ENCODE measurements at places on chromosomes 3 and 15.

DNA sequence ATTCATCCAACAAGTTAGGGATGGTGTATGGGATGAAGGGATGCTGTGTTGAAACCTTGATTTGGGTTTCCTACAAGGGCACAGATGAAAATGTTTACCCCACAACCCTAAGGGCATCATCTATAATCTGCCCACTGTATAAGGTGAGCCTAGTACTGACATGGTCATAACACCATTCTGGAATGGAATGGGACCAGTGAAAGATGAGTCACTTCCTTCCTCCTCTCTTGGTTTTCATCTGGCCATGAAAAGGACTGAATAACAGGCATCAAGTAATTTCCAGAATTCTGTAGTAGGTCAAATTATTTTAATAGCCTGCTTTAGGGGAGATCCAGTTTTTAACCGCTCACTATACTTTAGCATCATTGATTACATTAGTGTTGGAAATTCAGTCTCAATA lies 538.6 kb downstream of the NR2F2 start:
- H3K4me3 ChIP-seq: no peak overlapping the region
- no peaks in the 10 kb centered on the region for H3K4me1 ChIP-seq
- H3K27ac ChIP-seq: no peak overlapping the region
- no peaks in the 10 kb centered on the region for H3K36me3 ChIP-seq

DNA sequence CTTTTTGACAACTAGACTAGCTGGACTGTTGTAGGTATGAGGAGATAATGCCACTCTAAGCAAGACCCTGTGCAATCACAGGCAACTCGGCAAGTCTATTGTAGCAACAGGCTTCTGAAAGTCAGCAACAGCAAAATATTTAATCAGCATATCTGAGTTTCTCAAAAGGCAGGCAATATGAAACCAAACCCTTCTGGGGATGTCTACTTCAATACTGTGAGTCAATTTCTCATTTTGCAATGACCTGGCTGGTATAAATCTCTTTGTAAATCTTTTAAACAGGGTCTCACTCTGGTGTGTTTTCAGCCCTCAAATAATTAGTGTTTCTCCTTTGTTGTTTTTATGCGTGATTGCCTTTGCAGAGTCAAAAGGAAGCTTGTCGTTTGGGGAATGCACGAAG lies 1044.5 kb downstream of the NTRK3 start:
- H3K36me3 ChIP-seq: no peaks in the 10 kb centered on the region
- DNase-seq: no peak
- H3K4me1 ChIP-seq: peaks cover 29% of the 10 kb centered on the region

- H3K27me3 ChIP-seq: peaks cover 22% of the 10 kb centered on the region
- peaks cover 70% of the 10 kb centered on the region for H3K4me1 ChIP-seq
- no peak overlapping the region for H3K27ac ChIP-seq
- H3K36me3 ChIP-seq: 0 out of 2 replicates have a peak, but pooled peaks cover 7% of the 10 kb centered on the region
- DNase-seq: no peak
- H3K4me3 ChIP-seq: peak overlapping the region; percentile 65
Measured at GRCh38 chr15:48393645-48394506, 62.6 kb downstream of the DUT start.

GRCh38 chr3:55244247-55244646 lies 242.9 kb downstream of the WNT5A start:
- no peak overlapping the region for H3K27ac ChIP-seq
- H3K27me3 ChIP-seq: no peaks in the 10 kb centered on the region
- no peak for DNase-seq
- H3K4me1 ChIP-seq: peaks cover 7% of the 10 kb centered on the region

DNA sequence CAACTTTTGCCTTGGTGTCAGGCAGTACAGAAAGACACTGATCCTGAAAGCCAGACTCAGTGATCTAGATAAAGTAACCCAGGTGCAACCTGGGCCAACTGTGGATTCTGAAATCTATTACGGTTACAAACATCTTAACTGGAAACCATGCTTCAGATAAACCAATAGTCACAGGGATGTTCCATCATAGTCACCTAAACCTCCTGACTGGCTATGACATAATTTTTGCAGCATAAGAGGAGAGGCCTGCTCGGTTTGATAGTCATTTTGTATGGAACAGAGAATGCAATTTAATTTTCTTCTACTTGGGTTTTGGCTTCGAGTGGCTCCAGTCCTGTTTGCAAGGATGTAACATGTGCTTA lies 3.7 kb downstream of the SLCO3A1 start:
- H3K27ac ChIP-seq: no peak overlapping the region
- H3K4me1 ChIP-seq: peaks cover 15% of the 10 kb centered on the region
- no peak for DNase-seq
- H3K36me3 ChIP-seq: no peaks in the 10 kb centered on the region

DNA sequence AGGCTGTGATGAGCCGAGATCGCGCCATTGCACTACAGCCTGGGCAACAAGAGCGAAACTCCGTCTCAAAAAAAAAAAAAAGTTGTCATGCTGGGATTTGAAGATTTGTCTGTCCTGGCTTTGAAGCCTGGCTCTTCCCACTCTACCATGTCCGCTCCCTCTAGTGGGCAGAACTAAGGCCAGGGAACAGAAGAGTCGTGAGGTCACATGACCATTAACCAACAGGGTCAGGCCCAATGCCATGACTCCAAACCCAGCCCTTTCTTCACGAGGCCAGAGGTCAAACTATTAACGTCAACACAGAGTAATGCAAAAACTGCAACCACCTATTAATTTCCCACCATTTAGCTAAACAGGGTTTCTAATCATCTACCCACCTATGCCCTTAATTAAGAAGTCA lies 212.1 kb downstream of the ADAMTS17 start:
- no peak overlapping the region for H3K27ac ChIP-seq
- no peak overlapping the region for H3K4me3 ChIP-seq
- no peaks in the 10 kb centered on the region for H3K27me3 ChIP-seq
- H3K36me3 ChIP-seq: no peaks in the 10 kb centered on the region
- H3K4me1 ChIP-seq: no peaks in the 10 kb centered on the region

DNA sequence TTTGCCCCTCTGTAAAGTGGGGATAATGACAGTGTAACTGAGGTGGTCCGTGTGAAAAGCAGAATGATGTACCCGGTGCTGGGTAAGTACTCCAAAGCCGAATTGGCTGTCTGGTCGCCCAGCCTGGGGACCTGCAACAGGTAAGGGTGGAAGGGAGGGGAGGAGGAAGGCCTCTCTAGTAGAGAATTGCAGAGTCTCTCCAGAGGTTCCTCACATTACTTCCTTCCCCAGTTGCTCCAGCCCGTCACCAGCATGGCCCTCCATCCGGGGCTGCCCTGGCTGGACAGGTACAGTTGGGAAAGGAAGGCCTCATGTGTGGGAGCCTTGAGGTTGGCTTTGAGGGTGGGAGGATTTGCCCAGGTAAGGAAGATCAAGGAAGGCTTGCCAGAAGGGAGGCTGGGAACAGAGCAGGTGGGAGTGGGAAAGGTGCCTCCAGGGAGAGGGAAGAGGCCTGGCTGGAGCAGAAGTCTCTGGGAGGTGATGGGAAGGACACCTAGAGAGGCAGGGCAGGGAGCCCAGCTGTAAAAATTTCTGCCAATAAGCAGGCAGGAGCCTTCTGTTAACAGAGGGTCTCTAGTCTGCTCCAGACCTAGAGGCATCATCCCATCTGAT lies 1.7 kb upstream of the PSTPIP1 start:
- H3K4me1 ChIP-seq: peaks cover 8% of the 10 kb centered on the region
- H3K4me3 ChIP-seq: no peak overlapping the region
- no peak overlapping the region for H3K27ac ChIP-seq
- no peak for DNase-seq

DNA sequence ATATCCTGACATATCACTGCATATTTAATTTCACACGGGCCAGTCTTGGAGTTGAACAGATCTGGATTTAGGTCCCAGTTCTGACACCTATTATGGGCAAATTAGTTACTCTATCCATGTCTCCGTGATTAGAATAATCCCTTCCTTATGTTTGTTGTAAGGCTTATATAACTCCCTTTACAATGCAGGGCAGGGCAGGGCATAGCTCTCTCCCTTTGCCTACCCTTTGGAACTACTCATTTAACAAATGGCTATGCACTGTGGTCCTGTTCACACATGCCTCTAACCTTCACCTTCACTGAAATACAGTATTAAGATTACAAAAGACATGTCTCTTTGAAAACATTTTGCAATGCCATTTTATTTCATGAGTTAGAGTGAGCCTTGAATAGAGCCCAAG lies 24.8 kb upstream of the ATP13A5 start:
- H3K27me3 ChIP-seq: no peaks in the 10 kb centered on the region
- H3K4me3 ChIP-seq: no peak overlapping the region
- H3K4me1 ChIP-seq: no peaks in the 10 kb centered on the region
- H3K36me3 ChIP-seq: no peaks in the 10 kb centered on the region
